ENCODE measurements at places on chromosomes 2 and 18.

DNA sequence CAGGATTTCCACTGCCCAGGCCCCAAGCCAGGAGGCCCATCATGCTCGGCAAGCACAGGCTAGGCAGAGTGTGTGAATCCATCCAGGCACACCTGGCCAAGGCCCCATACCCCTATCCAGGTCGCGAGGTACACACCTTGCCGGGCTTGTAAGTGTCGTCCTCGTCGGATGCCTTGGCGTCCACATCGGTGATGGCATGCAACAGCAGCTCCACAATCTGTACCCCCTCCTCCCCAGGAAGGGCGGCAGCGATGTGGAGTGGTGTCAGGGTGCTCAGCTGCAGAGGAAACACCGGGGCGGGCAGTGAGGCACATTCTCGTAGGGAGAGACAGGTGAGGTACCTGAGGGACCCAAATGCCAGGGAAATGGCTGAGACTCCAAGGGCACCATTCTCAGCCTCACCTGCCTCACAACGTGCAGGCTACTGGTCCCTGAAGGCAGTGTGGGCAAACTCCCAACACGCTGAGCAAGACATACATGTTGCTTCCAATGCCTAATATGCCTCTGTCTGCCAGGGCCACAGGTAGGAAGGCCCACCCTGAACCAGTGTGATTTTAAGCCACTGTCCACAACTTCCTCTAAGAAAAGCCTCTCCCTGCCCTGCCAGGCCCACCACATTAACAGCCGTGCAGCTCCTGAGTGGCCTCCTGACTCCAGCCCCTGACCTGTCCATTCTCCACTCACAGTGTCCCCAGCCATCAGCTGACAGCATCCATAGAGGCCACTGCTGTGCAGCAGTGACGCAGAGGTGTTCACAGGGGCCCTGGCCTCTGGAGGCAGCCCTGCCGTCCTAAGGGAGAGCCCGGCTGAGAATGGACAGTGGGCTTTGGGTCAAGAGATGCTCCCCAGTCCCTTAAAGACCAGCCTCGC lies 44.9 kb downstream of the ANKMY1 start:
- DNase-seq = no peak

- no peak for DNase-seq
These were observed 2.9 kb downstream of the GPR45 start for GRCh38 chr2:105244451-105244850.

DNA sequence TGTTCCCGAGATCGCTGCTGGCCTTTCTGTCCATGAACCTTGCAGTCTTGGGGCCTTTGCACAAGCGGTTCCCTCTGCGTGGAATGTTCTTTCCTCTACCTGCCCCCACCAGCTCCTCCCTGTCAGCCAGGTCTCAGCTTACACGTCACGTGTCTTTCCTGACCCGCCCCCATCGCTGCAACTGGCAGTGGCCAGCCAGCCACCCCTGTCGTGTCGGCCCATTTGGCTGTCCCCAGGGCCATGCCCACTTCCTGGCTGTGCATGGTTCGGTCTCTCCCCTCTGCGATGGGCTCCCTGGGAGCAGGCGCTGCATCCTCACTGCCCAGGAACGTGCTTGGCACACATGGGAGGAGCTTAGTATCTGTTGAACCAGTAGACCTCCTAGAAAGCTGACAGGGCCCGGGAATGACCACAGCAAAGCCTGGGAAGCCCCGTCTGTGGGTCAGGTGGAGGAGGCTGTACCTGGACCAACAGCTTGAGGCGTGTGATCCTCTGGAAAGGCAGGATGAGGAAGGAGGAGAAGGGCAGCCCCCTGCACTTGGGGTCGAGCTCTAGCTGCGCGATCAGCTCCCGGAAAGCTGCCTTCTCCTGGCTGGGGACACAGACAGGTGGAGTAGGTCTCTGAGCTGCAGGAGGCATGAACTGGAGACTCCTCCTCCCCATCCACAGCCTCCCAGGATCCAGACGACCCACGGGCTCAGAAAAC lies 21.0 kb downstream of the SNORC start:
- DNase-seq = no peak

DNA sequence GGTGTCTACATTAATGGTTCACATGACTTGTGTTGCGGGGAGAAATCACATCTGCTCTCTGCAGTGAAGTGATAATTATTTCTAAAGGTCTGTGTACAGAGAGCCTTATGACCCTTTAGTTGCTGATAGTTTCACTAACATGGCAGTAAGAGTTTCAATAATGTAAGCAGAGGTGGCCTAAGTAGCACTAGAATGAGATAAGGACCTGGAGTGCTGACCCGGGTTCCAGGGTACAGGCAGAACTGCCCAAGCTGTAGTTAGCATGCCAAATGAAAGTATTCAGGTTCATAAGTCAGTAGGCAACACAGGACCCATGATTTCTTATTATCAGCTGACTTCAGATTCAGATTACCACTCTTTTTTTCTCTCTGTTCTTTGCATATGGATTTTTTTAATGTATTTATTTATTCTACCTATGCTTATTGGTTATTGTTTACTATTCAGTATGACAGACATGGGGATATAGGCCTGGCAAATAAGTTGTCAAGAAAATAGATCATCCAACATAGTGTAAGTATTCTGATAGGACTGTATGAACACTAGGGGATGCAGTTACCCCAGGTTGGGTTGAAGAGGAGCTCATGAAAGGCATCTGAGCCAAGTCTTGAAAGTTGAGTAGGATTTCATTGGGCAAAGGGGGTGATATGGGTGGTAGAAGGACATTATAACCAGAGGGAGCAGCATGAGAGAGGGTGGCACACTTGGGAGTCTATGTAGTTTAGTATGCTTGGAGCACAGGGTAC lies 105.2 kb downstream of the CCDC85A start:
- DNase-seq = no peak

DNA sequence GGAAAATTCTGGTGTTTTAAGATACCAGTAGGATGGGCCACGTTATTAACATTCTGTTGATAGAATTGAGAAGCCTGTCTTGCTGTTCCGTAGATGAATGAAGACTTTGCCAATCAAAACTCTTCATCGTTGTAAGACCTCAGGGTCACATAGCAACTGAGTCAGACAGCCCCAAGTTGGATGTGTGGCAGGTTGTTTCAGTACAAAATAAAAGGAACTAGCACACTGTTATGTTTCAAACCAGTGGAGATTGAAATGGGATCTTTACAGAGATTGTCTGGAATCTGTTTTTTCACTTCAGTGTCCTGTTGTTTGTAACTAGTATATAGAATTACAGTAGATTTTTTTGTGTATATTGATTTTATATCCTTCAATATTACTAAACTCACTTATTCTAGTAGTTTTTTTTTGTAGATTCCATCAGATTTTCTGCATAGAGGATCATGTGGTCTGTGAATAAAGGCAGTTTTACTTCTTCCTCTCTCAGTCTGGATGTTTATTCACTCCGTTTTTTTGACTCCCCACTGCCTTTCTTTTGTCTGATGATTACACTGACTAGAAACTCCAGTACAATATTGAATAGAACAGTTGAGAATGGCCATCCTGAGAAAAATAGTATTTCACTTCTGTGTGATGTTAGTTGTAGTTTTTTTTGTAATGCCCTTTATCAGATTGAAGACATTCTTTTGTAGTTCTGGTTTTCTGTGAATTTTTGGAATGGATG lies 22.7 kb downstream of the EPC2 start:
- no peak for DNase-seq

GRCh38 chr2:71843391-71843850 lies 304.2 kb downstream of the CYP26B1 start:
- DNase-seq = no peak

- no peak for DNase-seq
These were observed 45.5 kb upstream of the ZSWIM2 start for GRCh38 chr2:186894478-186894877.

GRCh38 chr18:41655074-41655473 lies 300.0 kb upstream of the PIK3C3 start:
- DNase-seq = no peak

GRCh38 chr2:183123117-183123958 lies 905 bp upstream of the NUP35 start:
- DNase-seq = peak; percentile 29

DNA sequence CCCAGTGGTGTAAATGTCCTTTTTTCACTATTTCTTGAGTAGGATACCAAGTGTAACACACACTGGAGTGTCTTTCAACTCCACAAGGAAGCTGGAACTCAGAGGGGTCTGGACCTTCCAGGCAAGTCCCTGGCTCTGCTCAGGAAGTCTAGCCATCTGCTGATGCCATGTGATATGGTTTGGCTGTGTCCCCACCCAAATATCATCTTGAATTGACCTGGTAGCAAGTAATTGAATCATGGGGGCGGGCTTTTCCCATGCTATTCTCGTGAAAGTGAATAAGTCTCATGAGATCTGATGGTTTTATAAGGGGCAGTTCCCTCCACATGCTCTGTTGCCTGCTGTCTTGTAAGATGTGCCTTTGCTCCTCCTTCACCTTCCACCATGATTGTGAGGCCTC lies 99.4 kb upstream of the CDC42EP3 start:
- no peak for DNase-seq

DNA sequence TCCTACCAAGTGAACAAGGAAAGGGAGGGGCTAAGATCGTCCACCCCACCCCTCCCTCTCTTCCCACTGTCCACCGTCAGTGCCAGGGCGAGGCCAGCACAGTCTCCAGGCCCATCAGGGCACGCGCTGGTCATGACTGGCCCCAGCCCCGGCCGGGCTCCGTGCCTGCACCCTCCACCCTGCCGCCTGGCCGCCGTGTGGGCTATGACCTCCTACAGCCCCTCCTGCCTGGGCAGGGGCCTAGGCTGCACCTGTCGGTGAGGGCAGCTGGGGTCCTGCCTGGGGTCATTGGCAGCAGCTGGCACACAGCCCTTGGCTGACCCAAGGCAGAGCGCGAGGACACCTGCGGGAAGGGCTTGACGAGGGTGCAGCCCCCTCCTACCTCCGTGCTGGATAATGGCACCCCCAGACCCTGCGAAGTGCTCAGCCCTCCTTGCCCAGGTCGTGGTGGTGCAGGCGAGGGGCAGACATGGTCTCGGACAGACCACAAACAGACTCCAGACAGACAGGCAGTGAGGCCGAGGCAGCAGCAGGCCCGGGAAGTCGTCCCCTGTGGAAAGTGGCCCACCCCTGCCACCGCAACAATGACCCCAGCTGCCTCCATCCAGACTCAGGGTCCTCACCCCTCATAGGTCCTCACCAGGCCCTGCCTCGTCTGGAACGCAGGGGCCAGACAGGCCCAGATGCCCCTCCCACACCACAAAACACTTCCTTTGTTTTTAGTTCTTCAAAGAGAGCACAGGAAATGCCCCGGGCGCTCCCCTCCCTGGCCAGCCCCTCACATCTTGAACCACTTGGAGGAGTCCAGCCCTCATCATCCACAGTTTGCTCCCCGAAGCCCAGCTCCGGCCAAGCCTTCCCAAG lies 43.1 kb upstream of the GPC1 start:
- DNase-seq = no peak

DNA sequence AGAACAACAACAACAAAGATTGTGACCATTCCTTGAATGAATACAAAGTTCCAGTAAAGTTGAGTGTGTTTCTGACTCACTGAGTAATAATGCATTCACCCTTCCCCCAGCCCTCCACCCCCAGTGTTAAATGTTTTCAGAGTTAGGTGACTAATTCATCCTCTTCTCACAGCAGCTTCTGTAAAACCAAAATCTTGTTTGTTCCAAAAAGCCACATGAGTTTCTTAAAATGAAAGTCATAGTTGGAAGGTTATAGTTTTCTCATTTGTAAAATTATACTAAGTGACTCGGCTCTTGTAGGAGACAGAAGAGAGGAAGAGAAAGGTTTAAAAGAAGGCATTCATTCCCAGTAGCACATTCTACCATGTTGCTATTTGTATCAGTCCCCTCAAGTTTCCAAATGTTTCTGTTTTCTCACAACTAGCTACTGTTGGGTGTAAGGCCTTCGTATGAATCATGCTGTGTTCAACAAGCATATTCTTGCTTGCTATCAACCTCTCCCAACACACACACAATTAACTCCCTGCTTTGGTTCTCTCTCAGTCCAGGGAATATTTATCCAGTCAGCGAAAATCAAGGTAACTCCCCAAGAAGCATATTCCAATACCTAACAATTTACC lies 75.3 kb downstream of the MBD2 start:
- no peak for DNase-seq

- no peak for DNase-seq
These were observed 2.5 kb downstream of the CD8A start for GRCh38 chr2:86788165-86788564.

GRCh38 chr2:41937464-41937906 lies 110.3 kb upstream of the PKDCC start:
- no peak for DNase-seq

- no peak for DNase-seq
These were observed 86.0 kb downstream of the DTNA start for GRCh38 chr18:34796035-34796657.

GRCh38 chr18:48051945-48052840 lies 121.7 kb upstream of the SMAD2 start:
- DNase-seq = no peak

DNA sequence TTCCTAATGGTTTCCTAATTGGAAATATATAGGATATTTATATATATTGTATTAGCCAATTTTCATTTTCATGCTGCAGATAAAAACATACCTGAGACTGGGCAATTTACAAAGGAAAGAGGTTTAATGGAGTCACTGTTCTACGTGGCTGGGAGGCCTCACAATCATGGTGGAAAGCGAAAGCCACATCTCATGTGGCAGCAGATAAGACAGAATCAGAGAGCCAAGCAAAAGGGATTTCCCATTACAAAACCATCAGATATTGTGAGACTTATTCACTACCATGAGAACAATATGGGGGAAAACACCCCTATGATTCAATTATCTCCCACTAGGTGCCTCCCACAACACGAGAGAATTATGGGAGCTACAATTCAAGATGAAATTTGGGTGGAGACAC lies 242.5 kb upstream of the NETO1 start:
- no peak for DNase-seq

DNA sequence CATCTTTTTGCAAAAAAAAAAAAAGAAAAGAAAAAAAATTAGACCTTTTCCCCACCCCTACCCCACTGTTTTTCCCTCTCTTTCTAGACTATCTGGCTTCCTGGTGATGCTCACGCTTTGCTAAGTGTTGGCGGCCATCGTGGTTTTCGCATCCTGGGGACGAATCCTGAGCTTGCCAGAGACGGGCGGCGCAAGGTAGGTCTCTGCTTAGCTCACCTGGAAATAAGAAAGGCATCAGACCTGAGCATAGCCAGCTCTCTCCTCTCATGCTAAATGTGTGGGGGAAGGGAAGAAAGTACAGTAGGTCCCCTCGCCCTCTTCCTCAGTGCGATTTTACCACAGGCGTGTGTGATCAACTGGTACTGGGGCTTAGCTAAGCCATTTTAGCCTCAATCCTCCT lies 90.5 kb downstream of the KLHL29 start:
- DNase-seq = no peak

GRCh38 chr2:938181-939005 lies 12.3 kb upstream of the SNTG2 start:
- no peak for DNase-seq

DNA sequence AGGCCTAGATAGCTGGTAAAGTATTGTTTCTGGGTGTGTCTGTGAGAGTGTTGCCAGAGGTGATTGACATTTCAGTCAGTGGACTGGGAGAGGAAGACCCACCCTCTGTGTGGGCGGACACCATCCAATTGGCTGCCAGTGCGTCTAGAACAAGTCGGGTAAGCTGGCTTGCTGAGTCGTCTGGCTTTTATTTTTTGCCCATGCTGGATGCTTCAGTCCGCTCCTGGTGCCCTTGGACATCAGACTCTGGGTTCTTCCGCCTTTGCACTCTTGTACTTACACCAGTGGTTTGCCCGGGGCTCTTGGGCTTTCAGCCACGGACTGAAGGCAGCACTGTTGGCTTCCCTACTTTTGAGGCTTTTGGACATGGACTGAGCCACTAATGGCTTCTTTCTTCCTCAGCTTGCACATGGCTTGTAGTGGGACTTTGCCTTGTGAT lies 24.3 kb downstream of the DIS3L2 start:
- DNase-seq = no peak

GRCh38 chr2:26710145-26710544 lies 17.6 kb downstream of the KCNK3 start:
- DNase-seq = no peak

Measured in colonic mucosa (tissue), 4 donors.